ENCODE measurements at places on chromosomes 11 and 22. TPM values are rescaled to one million over a fixed set of nuclear protein-coding genes. Genes with fewer than 3 reads are reported as not detected.

Gene TMA7B
- 0.24 TPM for polyA plus RNA-seq

Gene PRR33
- 0.11 TPM for polyA plus RNA-seq

Gene TNNT3
- polyA plus RNA-seq = 1.7 TPM

Gene CNGA4
- polyA plus RNA-seq = 1.6 TPM

Gene RAC2
- 7.6 TPM for polyA plus RNA-seq

GRCh38 chr22:50673231-50674129, 857 bp downstream of the SHANK3 start:
- DNase-seq = peak; percentile 61

DNA sequence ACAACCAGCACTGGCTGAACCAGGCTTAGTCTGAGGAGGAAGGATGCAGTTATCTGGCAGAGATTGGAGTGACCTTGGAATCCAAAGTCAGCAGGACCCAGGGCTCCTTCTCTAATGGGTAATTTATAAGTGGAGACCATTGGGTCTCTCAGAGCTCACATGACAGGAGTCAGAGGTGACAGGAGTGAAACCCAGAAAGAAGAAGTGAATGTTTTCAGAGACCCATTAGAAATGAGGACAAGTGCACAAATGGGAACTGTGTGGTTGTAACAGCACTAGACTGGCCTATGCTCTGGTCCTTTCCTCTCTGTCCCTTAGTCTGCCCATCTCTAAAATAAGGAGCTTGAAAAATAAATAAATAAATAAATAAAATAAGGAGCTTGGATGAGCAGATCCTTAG, 107.4 kb downstream of the SERGEF start:
- no peak for DNase-seq

GRCh38 chr22:40721266-40721665, 42.0 kb downstream of the MCHR1 start:
- DNase-seq = no peak

DNA sequence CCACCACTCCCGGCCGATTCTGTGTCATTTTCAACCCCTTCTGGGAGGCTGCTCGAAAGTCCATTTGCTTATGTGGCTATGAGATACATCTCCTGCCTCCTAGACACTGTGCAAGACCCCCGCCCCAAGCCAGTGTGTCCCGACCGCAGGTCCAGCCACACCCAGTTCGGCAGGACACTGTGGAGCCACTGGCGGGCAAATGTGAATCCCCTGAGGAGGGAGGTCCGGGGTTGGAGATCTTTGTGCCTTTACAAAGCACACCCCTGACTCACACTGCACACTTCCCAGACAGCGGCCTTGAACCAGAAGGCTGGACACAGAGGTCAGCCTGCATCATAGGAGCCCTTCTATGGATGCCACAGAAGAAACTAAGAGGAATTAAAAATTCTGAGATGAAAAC, 17.4 kb downstream of the FXYD6 start:
- no peak for DNase-seq

DNA sequence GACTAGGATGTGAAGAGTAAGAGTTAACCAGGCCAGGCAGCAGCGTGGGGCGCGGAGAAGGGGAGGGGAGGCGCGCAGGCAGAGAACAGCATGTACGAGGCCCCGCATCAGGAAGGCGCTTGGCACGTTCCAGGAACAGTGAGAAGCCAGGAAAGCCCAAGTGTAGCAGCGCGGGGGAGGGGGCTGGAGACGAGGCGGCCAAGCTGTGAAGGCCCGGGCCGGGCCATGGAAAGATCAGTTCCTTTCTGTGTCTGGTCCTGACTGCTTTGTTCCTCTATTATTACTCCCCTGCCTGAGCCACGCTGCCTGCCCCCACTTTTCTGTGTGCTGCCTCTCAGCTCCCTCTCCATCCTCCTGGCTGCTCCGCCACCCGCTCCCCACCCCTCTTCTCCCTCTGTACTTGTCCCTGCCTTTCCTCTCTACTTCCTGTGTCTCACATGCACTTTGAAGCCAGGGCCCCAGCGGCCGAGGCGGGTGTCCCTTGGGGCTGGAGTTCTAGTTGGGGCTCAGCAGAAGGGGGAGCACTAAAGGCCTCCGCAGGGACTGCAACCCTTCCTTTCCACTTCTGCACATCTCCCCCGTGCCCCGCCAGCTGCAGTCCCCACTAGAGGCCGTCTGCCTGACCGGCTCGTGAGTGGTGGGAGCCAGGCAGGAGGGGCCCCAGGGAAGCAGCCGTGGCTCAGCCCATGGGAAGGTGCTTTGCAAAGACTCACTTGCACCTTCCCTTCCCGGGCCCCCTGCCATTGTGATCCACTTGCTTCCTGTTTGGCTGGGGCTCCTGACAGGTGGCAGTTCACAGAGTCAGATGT, 63.7 kb downstream of the PRDM11 start:
- DNase-seq = peak; percentile 94

- no peak for DNase-seq
Measured at GRCh38 chr11:78048561-78048960, 15.1 kb upstream of the THRSP start.

- no peak for DNase-seq
Measured at GRCh38 chr22:46122980-46123693, 27.2 kb upstream of the PPARA start.
